ENCODE measurements at places on chromosomes 5 and 9.

DNA sequence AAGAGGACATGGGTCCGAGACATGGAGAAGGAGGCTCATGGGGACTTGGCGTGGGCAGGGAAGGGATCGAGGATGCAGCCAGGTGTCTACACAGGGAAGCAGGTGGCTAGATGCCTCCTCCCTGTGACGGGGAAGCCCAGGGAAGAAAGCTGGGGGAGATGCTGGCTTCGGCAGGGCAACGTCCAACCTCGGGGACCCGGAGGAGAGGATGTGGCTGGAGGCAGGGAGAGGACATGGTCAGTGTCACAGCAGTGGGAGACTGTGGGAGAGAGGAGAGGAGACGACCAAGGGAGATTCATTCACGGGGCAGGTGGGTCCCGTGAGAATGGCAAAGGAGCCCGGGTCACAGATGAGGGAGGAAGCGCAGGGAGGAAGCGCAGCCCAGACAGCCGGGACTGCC lies 73.2 kb upstream of the PHYKPL start:
- no peak for DNase-seq

DNA sequence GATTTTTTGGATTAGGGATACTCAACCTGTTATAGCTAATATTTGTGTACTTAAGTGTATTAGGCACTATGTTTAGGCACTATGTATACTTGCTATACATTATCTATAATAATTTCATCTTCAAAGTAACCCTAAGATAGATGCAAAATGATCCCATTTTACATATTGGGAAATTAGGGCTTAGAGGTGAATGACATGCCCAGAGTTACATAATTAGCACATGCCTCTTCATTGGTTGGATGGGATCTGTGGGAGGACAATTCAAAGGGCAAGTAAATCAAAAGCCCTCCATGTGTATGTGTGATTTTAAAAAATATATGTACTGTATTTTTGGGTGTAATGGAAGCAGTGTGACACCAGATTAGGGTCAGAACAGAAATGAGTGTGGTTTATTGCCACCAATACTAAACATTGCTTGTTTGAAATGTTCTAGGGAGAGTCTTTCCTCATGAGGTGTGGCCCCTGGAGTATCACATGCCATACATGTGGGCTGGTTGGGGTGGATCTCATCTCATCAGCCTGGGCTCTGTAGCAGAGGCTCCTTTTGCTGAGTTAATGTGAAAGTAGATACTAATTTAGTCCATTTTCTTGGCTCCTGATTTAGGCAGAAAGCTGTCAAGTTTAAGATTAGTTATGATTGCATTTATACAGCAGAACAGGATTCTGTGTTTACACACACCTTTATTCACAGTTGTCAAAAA lies 5.5 kb downstream of the C9orf85 start:
- no peak for DNase-seq

- no peak for DNase-seq
These were observed 127.6 kb downstream of the SLC28A3 start for GRCh38 chr9:84212982-84213381.

DNA sequence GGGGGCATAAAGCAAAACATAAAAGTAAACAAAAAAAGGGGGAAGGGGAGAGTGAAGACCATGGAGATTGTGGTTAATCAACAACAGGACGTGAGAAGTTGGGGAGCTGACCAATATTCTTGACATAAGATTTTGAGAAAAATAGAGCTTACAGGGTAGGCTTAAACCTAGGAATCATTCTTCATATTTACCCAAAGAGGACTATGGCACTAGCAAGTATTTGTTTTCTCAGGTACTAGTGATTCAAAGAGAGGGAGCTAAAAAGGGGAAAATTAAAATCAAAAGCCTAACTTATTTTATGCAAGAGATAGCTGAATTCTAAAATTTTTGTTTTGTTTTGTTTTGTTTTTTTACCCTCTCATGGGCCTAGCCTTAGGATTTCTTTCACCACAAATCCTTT lies 427.5 kb downstream of the PIK3R1 start:
- DNase-seq = no peak

DNA sequence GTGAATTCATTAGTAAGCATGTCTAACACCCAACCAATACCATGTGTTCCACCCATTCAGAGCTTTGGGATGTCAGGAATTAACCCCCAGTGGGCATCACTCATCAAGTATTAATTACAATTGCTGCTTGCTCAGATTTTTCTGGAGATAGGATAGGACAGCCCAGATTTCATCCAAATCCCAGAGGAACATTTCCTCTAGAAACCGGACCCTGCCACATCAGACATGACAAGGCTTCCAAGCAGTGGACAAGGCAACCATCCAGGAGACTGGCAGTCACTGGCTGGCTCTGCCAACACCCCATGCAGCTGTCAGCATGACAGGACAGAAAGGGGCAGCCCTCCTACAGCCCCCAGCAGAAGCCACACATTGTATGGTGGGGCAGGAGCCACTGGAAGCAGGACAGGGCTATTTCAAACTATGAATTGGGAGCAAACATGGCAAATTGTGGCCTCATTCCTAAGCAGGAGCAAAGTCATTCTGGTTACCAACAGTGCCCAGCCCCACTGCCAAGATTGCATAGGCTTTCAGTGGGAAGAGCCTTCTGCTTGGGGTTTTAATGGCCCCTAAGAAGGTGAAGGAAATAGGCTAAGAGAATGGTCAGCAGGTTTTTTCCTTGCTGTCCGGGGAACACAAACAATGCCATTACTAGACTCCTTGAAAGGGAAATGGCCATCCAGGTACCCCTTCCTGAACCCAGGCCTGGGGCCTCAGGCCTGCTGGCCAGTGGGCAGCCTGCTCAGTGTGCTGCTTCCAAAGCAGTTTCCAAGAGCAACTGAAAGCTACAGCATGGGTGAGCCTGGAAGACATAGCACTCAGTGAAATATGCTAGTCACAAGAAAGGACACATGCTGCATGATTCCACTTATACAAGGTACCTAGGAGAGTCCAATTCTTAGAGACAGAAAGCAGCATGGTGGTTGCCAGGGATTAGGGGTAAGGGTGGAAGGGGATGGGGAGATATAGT lies 294.7 kb upstream of the SLC30A5 start:
- DNase-seq = no peak

DNA sequence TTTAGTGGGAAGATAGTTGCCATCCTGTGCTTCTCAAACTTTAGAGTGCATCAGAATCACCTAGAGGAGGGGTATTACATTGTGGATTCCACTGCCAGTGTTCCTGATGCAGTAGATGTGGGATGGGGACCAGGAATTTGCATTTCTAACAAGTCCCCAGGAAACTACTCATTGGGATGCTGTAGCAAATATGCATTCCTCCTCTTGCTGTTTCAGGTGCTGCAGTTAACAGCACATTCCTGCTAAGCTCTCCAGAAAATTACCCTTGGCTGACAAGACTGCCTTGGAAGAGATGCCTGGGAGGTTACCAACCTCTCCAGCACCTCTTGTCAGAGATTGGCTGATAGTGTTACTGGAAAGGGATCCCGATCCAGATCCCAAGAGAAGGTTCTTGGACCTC lies 270.5 kb downstream of the OSTF1 start:
- DNase-seq = no peak

DNA sequence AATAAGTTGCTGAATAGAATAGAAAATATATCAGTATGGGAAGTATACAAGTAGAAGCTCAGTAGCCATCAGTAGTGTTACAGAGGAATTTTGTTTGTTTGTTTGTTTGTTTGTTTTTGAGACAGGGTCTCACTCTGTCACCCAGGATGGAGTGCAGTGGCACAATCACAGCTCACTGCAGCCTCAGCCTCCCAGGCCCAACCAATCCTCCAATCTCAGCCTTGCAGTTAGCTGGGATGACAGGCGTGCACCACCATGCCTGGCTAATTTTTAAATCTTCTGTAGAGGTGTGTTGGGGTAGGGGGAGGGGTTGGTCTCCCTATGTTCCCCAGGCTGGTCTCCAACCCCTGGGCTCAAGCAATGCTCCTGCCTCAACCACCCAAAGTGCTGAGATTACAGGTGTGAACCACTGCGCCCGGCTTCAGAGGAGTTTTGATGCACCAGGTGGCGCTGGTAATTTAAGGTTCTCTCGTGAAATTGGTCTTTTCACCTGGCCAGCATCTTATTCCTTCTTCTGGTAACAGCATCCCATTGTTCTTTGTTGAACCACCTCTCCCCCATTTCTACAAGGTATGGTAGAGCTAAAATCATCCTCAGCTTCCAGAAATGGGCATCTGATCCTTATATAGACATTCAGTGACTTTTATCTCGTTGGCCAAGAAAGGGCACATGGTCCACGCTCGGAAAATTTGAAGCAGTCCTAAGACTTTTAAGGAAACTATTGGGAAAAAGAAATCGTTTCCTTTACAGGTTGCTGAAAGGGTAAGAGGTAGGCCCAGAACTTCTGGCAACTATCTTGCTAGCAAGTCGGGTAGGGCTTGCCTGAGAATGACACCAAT lies 157.1 kb downstream of the ARRDC3 start:
- no peak for DNase-seq

DNA sequence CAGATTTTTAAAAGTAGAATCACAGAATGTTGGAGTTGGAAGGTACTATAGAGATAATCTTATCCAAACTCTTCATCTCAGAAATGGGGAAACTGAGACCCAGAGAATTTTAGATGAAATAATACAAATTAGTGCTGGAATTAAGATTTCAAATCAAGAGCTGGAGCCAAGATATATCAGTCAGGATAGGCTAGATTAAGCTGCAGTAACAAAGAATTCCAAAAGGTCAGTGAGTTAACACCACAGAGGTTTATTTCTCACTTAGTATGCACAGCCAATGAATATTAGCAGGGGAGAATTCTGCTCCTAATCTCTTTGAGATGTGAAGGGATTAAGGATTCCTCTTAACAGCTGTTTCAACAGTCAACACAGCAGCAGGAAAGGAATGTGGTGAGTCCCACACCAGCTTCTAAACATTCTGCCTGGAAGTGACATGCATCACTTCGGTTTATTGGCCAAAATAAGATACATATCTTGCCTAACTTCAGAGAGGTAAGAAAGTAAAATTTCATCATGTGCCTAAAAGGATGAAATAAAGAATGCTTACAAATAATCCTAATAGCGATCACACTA lies 136.8 kb downstream of the FRMD3 start:
- no peak for DNase-seq

DNA sequence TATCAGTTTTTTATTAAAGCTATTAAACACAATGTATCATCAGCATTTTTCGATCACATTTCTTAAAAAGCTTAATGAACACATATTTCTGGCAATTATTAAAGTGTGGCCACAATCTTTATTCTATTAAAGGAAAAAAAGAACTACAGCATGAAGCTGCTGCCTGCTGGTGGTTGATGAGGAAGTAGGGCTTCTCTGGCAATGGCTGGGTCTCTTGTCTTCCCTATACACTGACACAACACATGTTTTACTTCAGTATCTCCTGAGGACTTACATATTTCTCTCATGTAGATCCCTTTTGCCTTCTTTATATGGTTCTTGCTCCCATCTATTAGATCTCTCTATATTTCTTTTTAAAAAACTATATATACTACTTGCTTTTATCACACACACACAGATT lies 590.7 kb downstream of the RAB3C start:
- DNase-seq = no peak

- no peak for DNase-seq
These were observed 122.5 kb upstream of the TRPM3 start for GRCh38 chr9:71243951-71244350.

DNA sequence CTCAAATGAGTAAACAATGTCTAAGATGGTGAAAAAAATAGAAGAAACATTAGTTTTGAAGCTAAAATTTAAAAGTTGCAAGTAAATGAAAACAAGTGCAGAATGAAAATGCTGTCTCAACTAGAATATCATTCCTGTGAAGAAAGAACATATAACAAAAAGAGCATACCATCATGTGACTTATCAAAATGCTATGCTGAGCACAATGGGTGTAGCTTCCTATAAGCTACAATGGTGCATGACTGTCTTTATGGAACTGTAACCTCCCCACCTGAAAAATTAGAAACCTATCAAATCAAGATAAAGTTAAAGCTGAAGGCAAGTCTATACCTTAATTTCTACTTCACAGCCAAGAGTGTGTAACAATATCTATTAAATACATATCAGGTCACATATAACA lies 192.0 kb downstream of the AP3B1 start:
- DNase-seq = no peak

DNA sequence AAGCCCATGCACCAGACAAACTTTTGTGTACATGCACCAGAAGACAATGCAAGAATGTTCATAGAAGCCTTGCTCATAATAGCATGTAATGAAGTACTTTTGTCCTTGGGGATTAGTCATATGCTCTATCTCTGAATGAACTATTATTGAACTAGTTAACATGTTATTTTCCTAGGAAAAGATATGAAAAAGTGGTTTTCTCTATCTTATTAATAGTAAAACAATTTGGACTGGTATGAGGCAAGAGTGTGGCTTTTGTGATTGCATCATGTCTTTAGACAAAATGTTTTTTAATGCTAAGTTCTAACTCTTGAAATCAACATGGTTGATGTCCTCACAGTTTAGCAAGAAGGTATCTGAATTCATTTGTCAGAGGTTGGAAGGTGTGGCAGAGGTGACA lies 55.7 kb upstream of the SPDL1 start:
- DNase-seq = no peak

DNA sequence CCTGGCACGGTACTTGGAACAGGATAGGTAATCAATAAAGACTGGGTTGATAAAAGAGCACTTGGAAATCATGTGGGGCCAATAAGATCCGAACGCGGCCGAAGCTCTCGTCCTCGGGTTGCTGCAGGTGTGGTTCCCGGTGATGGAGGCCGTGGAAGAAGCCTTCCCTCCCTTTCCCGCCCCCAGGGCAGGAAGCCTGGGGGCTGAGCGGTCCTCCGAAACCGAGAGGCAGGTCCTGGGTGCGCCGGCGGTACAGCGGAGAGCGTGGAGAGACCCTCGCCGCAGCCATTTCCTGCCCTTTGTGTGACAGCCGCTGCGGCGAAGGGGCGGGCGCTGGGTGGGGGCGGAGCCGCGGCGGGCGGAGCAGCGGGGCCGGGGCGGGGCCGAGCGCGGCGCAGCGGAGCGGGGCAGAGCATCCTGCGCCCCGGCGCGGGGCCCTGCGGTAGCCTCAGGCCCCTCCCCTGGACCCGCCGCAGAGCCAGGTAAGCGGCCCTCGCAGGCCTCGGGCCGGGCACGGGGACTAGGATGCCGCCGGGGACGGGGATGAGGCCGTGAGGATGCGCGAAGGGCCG lies at the start of gene CYFIP2:
TSS of gene CYFIP2 (plus strand) at position 410 of the 572 bp plus-strand sequence. CDS start 19,239 bp downstream, outside the sequence.
- no peak for DNase-seq

All from retinal pigment epithelial cell (primary cell).